T-cell (primary cell): ENCODE measurements at places on chromosomes 1 and 21. TPM values are rescaled to one million over a fixed set of nuclear protein-coding genes. Genes with fewer than 3 reads are reported as not detected.

DNA sequence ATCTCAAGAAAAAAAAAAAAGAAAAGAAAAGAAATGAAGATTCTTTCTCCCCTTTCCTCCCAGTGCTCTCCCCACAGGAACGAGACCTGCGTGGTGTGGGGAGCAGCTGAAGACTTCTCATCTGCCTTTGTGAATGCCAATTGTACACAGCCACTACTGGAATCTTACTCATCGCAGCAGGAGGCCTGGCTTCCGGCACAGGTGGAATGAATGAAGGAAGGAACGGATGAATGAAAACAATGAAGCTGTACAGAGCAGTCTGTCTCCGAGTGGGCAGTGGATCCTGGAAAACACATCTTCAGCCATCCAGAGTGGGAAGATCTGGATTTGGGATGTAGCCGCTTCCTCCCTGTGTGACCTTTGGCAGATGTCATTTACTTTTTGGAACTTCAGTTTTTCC is 64.9 kb downstream of the RUNX3 start:
- no peak for DNase-seq

DNA sequence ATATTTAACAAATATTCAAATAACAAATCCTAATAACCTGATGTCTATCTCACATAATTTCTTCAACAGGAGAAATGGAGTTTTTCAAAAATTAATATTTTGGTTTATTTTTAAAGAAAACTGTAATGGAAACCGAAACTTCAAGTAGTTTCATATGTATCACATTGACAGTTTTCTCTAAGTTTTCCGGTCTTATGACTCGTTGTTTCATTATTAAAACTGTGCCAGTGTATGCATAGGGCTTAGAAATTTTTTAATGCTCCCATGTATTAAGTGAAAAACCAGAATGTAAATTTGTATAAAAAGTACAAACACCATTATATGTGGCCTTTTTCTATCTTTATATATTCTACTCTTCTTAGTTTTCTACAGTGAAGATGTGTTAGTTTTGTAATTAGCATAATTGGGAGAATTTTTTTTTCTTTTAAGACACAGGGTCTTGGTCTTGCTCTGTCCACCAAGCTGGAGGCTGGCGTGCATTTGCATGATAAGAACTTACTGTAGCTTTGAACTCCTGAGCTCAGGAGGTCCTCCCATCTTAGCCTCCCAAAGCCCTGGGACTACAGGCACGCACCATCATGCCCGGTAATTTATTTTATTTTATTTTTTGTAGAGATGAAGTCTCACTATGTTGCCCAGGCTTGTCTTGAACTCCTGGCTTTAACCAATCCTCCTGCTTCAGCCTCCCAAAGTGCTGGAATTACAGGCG is 43.9 kb upstream of the SAMSN1 start:
- DNase-seq: no peak

- DNase-seq: no peak
Measured at GRCh38 chr21:17491716-17492414, 21.0 kb upstream of the CXADR start.

DNA sequence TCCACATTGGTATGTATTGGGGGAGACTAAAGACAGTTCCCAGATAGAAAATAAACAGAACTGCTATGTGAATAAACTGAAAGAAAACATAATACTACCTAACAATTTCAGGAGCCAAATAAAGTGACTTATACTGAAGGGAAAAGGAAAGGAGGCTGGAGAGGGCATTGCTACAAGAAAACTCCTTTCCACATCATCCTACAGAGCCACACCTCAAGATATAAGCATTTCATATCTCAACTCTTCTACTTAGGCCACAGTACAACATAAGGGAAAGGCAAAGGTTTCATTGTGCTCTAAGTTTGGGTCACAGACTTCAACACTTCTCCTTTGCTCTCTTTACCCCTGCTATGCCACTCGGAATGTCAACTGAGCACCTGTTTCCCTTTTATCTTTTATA is 54.9 kb downstream of the ST7L start:
- no peak for DNase-seq

GRCh38 chr1:35866991-35867390 is 16.0 kb upstream of the AGO1 start:
- no peak for DNase-seq

Gene IL20
- not detected for total RNA-seq
